ENCODE measurements at places on chromosomes 5 and 9. TPM values are rescaled to one million over a fixed set of nuclear protein-coding genes. Genes with fewer than 3 reads are reported as not detected.

GRCh38 chr5:79772651-79773050 is 83.0 kb downstream of the CMYA5 start:
- no peak overlapping the region for H3K27ac ChIP-seq
- no peaks in the 10 kb centered on the region for H3K36me3 ChIP-seq
- no peaks in the 10 kb centered on the region for H3K4me1 ChIP-seq
- H3K27me3 ChIP-seq, result no peaks in the 10 kb centered on the region
- H3K4me3 ChIP-seq, result no peak overlapping the region

GRCh38 chr5:167576897-167577296 is 714.5 kb upstream of the WWC1 start:
- H3K4me3 ChIP-seq, result no peak overlapping the region
- H3K4me1 ChIP-seq, result no peaks in the 10 kb centered on the region
- no peak overlapping the region for H3K27ac ChIP-seq
- DNase-seq, result no peak
- H3K27me3 ChIP-seq, result peaks cover 44% of the 10 kb centered on the region
- H3K36me3 ChIP-seq, result no peaks in the 10 kb centered on the region

- H3K4me1 ChIP-seq, result no peaks in the 10 kb centered on the region
- no peak for DNase-seq
- no peak overlapping the region for H3K27ac ChIP-seq
- no peaks in the 10 kb centered on the region for H3K36me3 ChIP-seq
- no peaks in the 10 kb centered on the region for H3K27me3 ChIP-seq
- H3K4me3 ChIP-seq, result no peak overlapping the region
These were observed 543.1 kb downstream of the CETN3 start for GRCh38 chr5:89866410-89866809.

GRCh38 chr5:57243286-57244137 is 69.7 kb downstream of the GPBP1 start:
- no peaks in the 10 kb centered on the region for H3K4me1 ChIP-seq
- H3K4me3 ChIP-seq, result no peak overlapping the region
- peaks cover 2% of the 10 kb centered on the region for H3K36me3 ChIP-seq
- H3K27ac ChIP-seq, result no peak overlapping the region

DNA sequence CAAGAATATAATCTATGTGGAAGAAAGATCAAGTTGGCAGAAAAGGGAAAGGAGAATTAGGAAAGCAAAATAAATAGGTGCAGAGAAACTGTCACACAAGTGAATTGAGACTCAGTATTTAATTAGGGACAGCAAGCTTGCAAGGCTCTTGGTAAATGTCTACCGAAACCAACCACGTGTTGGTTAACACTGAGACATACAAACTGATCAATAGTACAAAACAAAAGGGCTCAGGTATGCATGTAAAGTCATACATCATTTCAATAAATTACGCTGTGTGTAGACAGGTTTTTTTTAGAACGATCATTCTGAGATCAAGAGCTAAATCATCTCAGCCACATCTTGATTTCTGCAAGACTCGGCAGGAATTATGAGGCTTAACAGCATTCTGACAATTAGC is 225.4 kb downstream of the EBF1 start:
- DNase-seq, result no peak
- H3K36me3 ChIP-seq, result no peaks in the 10 kb centered on the region
- no peak overlapping the region for H3K27ac ChIP-seq
- no peaks in the 10 kb centered on the region for H3K4me1 ChIP-seq

DNA sequence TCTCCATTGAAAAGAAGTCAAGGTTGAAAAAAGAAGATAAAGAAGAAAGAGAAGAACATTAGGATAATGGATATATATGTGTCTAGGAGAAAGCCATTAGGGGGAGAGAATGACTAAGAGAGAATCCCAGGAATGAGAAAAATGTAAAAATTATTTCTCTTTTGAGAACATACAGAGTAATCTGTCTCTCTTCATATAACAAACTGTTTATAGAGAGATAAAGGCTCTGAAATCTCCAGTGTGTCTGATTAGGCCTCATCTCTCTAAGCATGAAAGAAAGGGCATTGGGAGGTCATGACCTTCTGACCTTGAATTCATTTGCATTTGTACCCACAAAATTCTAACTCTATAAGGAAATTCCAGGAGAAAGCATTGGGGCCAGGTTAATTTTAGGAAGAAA is 3.5 kb upstream of the MPDZ start:
- no peaks in the 10 kb centered on the region for H3K36me3 ChIP-seq
- no peak overlapping the region for H3K4me3 ChIP-seq
- no peaks in the 10 kb centered on the region for H3K4me1 ChIP-seq
- DNase-seq, result no peak
- H3K27me3 ChIP-seq, result no peaks in the 10 kb centered on the region

GRCh38 chr5:66807743-66808142 is 211.6 kb downstream of the MAST4 start:
- no peak for DNase-seq
- H3K4me3 ChIP-seq, result no peak overlapping the region
- no peak overlapping the region for H3K27ac ChIP-seq
- H3K36me3 ChIP-seq, result no peaks in the 10 kb centered on the region
- H3K27me3 ChIP-seq, result no peaks in the 10 kb centered on the region
- H3K4me1 ChIP-seq, result no peaks in the 10 kb centered on the region

DNA sequence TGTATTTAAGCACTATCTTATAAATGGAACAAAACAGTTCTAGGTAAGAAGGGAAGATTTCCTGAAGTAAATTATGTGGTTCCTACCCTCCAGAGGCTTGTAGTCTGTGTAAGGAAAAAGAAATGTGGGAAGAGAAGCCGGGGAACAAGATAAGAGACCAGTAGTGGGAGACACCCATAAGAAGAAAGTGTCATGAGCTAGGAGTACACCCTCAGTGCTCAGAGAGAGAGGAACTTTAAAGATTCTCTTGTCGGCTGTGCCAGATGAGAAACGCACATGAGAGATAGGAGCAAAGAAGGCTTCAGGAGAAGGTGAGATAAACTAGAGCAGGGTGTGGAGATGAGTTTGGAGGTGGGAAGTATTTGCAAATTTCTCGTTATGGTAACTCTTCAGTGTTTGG is 18.1 kb downstream of the SLC36A1 start:
- H3K4me1 ChIP-seq, result no peaks in the 10 kb centered on the region
- no peaks in the 10 kb centered on the region for H3K27me3 ChIP-seq
- no peak overlapping the region for H3K4me3 ChIP-seq

- H3K36me3 ChIP-seq, result no peaks in the 10 kb centered on the region
- no peaks in the 10 kb centered on the region for H3K4me1 ChIP-seq
- no peak overlapping the region for H3K27ac ChIP-seq
- DNase-seq, result no peak
- H3K27me3 ChIP-seq, result no peaks in the 10 kb centered on the region
These were observed 163.6 kb upstream of the TLE4 start for GRCh38 chr9:79408200-79408599.

- H3K4me1 ChIP-seq, result peaks cover 4% of the 10 kb centered on the region
- peak overlapping the region; percentile 48 for H3K4me3 ChIP-seq
- DNase-seq, result peak; percentile 83
- peaks cover 49% of the 10 kb centered on the region for H3K27me3 ChIP-seq
- no peak overlapping the region for H3K27ac ChIP-seq
These were observed 1.6 kb upstream of the HAPLN1 start for GRCh38 chr5:83721953-83722901.

DNA sequence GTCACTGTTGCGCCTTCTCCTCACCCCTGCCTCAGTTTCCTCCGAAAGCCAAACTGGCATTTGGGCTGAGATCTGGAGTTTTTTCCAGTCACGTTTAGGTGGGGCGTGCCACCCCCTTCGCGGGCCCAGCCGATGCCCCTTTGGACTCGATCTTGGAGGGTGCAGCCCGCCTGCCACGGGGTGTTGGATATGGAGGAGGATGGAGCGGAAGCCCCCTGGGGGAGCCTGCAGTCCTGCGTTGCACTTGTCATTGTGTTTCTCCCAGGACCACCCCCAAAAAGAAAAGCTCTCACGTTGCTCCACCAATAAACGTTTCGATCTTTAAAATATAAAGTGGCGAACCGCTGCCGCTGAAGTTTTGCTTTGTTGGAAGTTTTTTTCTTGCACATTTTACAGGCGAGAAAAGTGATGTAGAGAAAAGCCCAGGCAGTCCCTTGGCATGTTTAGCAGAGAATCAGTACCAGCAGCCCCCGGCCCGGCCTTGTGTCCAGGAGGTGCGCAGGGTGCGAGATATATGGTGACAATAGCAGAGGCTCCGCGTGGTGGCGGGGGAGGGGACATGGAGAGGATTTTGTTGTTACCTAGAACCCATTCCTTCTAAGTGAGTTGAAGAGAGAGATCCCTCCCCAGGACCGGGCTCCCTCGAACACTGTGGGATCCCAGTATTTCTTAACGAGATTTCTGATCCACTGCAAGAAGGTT is 681 bp downstream of the F2R start:
- H3K27me3 ChIP-seq, result peaks cover 49% of the 10 kb centered on the region
- H3K4me3 ChIP-seq, result peak overlapping the region; percentile 60
- H3K27ac ChIP-seq, result peak overlapping the region; percentile 70

GRCh38 chr9:32992595-32993238 is 8.7 kb downstream of the APTX start:
- H3K4me3 ChIP-seq, result no peak overlapping the region
- DNase-seq, result no peak
- H3K27ac ChIP-seq, result no peak overlapping the region
- peaks cover 12% of the 10 kb centered on the region for H3K4me1 ChIP-seq

- H3K4me3 ChIP-seq, result no peak overlapping the region
- DNase-seq, result no peak
- H3K4me1 ChIP-seq, result no peaks in the 10 kb centered on the region
- H3K27ac ChIP-seq, result no peak overlapping the region
- no peaks in the 10 kb centered on the region for H3K36me3 ChIP-seq
These were observed 12.8 kb upstream of the ZFP62 start for GRCh38 chr5:180873615-180874520.

GRCh38 chr5:52804387-52804791 is 16.7 kb downstream of the ITGA1 start:
- H3K27ac ChIP-seq, result peak overlapping the region; percentile 96
- no peaks in the 10 kb centered on the region for H3K27me3 ChIP-seq
- H3K4me1 ChIP-seq, result peaks cover 29% of the 10 kb centered on the region
- H3K36me3 ChIP-seq, result peaks cover 16% of the 10 kb centered on the region
- H3K4me3 ChIP-seq, result no peak overlapping the region

GRCh38 chr9:93543117-93543516 is 33.3 kb upstream of the PHF2 start:
- H3K4me1 ChIP-seq, result no peaks in the 10 kb centered on the region
- DNase-seq, result no peak
- H3K27me3 ChIP-seq, result no peaks in the 10 kb centered on the region
- H3K27ac ChIP-seq, result no peak overlapping the region
- peaks cover 3% of the 10 kb centered on the region for H3K36me3 ChIP-seq
- H3K4me3 ChIP-seq, result no peak overlapping the region

DNA sequence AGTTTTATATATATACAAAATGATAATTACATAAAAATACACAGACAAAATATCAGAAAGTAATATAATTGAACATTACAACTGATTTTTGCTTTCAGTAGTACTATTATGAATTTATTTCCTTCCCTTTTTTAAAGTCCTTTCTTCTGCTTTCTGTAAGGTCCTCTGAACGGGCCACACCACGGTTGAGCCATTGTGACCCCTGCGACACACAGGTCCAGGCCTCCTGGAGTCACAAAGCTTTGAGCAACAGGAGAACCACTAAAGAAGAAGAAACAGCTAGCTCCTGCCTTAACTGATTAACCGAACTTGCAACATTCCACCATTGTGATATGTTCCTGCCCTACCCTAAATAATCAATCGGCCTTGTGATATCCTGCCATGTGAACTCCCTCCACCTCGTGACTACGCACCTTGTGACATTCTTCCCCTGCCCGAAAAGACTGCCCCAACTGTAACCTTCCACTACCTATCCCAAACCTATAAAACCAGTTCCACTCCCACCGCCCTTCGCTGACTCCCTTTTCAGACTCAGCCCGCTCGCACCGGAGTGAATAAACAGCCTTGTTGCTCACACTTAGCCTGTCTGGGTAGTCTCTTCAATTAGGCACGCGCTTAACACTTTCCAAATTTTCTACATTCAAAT is 375.0 kb upstream of the RFX3 start:
- no peak for DNase-seq
- H3K27me3 ChIP-seq, result no peaks in the 10 kb centered on the region
- no peak overlapping the region for H3K4me3 ChIP-seq

DNA sequence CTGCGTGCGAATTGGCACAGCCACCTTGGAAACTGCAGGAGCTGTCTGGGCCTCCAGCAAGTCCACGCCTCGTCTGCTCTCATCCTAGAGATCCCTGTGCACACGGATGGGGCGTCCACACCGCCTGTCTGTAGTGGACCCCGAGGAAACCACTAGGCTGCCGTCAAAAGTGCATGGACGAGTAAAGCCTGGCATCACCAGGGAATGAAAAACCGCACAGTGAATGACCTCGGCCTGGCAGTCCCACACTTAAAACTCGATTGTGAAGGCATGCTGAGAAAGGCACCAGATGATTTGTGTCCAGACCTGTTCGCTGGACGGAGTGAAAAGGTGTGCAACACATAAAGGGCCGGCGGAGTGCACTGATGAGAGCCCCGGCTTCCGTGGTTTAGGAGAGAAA is 50.8 kb downstream of the MRPL36 start:
- no peak for DNase-seq
- no peaks in the 10 kb centered on the region for H3K27me3 ChIP-seq

DNA sequence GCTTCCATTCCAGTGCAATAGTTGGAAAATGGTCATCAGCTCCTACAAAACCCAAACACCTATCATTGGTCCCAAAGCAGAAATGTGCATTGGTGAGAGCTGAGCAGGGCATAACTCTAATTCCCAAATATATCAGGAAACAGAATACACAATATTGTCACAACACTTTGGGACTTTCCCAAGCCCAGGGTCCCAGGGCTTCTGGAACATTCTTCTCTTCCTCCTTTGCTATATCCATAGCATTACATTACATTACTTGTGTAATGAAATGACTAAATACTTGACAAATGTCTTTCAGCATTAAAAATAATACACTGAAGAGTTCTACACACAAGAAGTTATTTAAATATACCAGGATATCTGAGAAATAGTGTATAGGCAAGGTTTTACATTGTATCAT is 45.6 kb downstream of the LIX1 start:
- peaks cover 15% of the 10 kb centered on the region for H3K4me1 ChIP-seq
- H3K4me3 ChIP-seq, result no peak overlapping the region
- DNase-seq, result no peak
- no peaks in the 10 kb centered on the region for H3K36me3 ChIP-seq
- no peaks in the 10 kb centered on the region for H3K27me3 ChIP-seq

- H3K27me3 ChIP-seq, result no peaks in the 10 kb centered on the region
- H3K36me3 ChIP-seq, result no peaks in the 10 kb centered on the region
- peak; percentile 44 for DNase-seq
These were observed 402 bp downstream of the BRD8 start for GRCh38 chr5:138177941-138178515.

DNA sequence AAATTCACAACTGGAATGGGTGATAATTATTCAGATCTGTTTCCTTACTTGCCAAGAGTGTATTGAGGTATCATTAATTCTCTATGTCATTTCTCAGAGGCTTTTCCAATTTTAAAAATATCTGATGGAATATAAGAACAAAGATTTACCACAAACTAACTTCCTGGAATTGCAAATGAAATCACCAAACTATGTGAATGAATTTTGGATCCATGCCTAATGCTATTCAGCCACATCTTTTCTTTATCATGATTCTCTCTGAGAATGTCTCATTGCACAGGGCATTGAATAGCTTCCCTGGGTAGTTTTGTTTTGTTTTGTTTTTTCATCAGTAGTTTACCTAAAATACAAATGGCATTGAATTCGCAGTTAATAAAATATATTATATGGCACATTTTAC is 146.9 kb upstream of the FBN2 start:
- DNase-seq, result no peak
- H3K36me3 ChIP-seq, result no peaks in the 10 kb centered on the region
- no peak overlapping the region for H3K27ac ChIP-seq
- no peak overlapping the region for H3K4me3 ChIP-seq
- H3K4me1 ChIP-seq, result no peaks in the 10 kb centered on the region

TAF11L10 gene
- not detected for polyA plus RNA-seq

AGTPBP1 gene
- polyA plus RNA-seq, result 24.0 TPM

TYRP1 gene
- polyA plus RNA-seq, result 10.9 TPM

GGTA1 gene
- 7.3 TPM for polyA plus RNA-seq

DNM1 gene
- polyA plus RNA-seq, result 90.0 TPM

TDRD7 gene
- 7.6 TPM for polyA plus RNA-seq

NUTM2G gene
- 1.1 TPM for polyA plus RNA-seq
